ENCODE measurements at places on chromosomes 11 and 22. TPM values are rescaled to one million over a fixed set of nuclear protein-coding genes. Genes with fewer than 3 reads are reported as not detected.

The TMEM132A gene
- total RNA-seq, result 6.1 TPM

The ACTN3 gene
- total RNA-seq, result not detected

- no peaks in the 10 kb centered on the region for H3K27me3 ChIP-seq
- H3K4me3 ChIP-seq, result no peak overlapping the region
- H3K27ac ChIP-seq, result no peak overlapping the region
- H3K36me3 ChIP-seq, result no peaks in the 10 kb centered on the region
Measured at GRCh38 chr11:38594895-38595294, 1996.9 kb upstream of the RAG2 start.

- peak; percentile 58 for DNase-seq
- no peak overlapping the region for H3K27ac ChIP-seq
- no peaks in the 10 kb centered on the region for H3K36me3 ChIP-seq
- H3K4me1 ChIP-seq, result peaks cover 5% of the 10 kb centered on the region
- no peaks in the 10 kb centered on the region for H3K27me3 ChIP-seq
- no peak overlapping the region for H3K4me3 ChIP-seq
Measured at GRCh38 chr11:131684111-131685060, 314.0 kb downstream of the NTM start.
